ENCODE measurements at places on chromosomes 3 and 15.

GRCh38 chr3:195162033-195162669 is 108.8 kb downstream of the XXYLT1 start:
- no peak for DNase-seq

- DNase-seq = no peak
These were observed 44.2 kb downstream of the ZDHHC3 start for GRCh38 chr3:44931791-44932190.

DNA sequence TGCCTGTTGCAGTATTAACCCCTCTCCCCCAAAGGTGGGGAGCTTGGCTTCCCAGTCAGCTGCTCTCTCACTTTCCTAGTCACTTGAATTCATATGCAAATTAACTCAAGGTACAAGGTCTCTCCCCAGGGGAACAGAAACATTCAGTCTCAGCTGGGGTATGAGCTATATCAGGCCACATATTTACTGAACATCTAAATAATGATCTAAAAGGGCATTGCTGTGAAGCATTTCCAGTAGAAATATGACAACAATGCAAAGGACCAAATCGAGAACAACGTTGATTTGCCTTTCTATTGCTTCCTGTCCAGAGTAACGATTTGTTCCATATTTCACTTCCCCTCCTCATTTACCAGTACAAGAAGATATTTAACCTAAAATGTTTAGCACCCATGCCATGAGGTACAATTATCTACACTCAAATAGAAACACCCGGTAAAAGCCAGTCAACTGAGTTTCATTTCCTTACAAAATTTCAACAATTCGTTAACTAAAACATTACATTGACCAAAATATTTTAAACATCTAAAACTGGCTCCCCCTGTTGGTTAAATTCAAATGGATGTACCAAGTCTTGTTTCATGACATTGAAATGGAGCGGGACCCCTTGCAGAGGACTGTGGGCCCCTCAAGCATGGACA is 36.5 kb upstream of the KLHL6 start:
- no peak for DNase-seq

GRCh38 chr3:179716811-179717210 is 64.0 kb downstream of the USP13 start:
- DNase-seq = no peak

GRCh38 chr3:5690904-5691532 is 503.5 kb downstream of the EDEM1 start:
- DNase-seq = no peak

- DNase-seq = no peak
These were observed 51.7 kb downstream of the CNTN3 start for GRCh38 chr3:74562558-74563269.

DNA sequence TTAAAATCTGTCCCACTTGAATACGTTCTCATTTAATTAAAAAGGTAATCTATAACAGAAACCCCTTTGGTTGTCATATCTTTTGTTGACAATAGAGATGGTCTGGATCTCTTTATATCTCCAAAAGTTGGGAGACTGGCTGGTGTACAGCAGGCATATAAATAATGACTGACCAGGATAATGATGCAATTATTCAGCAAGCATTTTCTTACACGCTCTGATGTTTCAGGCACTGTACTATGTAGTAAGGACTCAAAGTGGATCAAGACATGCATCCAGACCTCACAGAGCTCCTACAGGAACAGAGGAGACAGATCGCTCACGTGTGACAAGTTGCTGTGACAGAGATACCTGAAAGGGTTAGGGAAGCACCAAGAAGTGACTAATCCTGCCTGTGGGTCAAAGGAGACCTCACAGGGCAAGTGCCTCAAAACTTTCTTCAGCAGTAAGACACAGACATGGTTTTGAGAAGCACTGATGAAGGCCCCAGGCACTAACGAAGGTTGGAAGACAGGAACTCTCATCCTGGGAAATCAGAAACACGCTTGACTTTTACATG is 25.7 kb downstream of the VPS39 start:
- no peak for DNase-seq

- no peak for DNase-seq
These were observed 28.4 kb upstream of the RPL29 start for GRCh38 chr3:52023860-52024764.

DNA sequence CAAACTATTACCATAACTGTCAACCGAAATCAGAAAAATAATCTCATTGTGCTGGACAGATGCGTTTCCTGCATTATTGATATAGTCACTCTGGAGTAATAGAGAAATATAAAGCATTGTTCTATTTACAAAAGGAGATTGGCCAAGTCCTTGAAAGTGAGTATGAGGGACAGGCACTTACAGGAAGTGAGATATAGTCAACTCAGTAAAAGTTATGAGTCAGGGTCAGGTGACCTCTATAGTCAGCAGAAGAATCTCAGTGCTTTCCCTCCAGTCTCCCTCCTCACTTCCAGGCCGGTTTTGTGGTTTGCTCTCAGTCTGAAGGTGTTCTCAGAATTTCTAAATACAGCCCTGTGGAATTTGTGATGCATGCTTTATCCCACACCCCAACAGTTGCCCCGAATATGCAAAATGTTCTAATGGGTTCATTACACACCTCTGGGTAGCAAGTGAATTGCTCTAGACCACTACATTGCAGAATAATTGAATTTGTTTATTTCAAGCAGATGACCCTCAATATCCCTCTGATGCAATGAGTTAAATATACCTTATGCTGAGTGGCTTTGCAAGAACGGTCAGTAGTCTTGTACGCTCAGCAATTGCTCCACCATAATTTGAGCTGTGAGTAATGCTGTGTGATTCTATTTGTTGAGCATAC is 787.7 kb downstream of the MCTP2 start:
- DNase-seq = no peak

DNA sequence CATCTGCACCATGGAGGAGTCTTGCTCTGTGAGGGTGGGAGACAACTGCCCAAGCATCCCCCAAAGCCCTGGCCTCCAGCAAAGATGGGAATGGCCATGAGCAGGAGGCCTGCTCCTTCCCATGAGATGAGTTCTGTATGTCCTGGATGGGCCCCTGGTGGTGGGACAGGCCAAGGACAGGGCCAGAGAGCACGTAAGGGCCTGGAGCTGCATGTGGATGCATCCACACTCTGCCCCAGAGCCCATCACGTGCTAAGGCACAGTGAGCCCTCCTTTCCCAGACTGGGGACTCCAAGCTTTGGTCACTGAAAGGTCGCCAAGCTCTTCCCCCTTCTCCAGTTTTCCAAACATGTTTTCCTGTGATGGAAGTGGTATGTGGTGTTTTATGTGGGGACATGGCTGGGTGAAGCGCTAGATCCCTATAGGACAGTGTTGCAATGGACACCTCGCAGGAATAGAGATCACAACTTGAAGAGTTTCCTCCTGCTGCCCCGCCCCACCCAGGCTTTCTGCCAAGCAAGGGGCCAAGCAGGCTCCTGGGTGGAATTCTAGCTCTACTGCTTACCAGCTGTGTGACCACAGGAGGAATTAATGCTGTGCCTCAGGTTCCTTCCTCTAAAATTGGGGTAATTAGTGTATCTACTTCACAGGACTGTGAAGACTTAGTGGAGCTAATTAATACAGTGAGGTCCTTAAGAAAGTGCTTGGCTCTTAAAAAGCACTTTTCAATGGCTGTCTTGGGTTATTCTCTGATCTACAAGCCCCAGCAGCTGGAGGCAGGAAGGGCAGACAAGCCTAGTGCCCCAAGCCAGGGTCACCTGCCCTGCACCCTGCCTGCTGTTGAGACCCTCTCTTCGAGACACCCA is 106.4 kb upstream of the RPL32 start:
- no peak for DNase-seq

DNA sequence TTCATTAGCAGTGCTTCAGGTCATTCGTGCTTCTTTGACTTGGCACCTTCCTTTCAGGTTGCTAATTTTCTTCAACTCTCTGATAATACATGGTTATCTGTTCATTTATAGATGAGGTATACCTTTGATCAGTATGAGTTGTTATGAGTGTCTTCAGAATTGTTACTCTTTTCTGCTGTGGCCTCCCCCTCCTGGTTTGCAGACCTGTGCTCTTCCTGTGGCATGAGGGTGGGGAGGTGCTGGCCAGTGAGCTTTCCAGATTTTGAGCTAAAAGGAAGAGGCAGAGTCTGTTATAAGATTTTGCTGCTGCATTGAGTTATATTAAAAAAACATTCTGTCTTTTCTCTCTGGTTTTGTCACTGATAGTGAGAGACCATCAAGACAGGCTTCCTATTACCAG is 30.8 kb upstream of the GOLGA6L9 start:
- DNase-seq = no peak

DNA sequence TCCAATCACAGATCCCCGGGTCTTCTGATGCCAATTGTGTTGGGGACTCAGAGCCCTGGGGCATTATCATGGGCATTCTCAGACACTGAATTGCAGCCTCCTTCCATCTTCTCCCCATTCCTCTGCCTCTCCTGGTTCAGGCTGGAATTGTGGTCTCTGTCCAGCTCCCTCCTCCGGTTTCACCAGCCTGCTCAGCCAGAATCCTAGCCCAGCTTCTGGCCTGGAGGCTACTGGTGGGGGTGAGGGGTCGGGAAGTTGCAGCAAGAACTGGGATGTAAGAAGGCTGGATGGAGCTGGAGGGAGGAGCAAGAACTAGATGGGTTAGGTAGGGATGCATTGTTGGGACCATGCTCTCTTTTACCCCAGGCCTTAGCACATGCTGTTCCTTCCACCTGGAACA is 53.5 kb downstream of the TLE3 start:
- no peak for DNase-seq

DNA sequence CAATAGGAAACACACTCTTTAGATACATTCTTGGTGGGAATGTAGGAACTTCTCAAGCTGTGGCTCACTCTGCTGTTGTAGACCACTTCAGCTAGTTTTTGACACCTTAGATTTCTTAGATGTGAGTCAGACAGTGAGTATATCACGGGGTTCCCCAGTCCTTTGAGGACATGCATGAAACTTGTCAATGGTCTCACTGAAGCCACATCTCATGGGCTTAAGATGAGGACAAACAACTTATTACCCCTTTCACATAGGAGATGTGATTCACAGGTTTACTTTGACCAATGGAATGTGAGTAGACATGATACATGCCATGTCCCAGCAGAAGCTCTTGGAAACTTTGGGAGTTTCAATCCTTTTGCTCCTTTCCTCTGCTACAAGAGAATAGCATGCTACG is 325.5 kb downstream of the CHST2 start:
- no peak for DNase-seq

DNA sequence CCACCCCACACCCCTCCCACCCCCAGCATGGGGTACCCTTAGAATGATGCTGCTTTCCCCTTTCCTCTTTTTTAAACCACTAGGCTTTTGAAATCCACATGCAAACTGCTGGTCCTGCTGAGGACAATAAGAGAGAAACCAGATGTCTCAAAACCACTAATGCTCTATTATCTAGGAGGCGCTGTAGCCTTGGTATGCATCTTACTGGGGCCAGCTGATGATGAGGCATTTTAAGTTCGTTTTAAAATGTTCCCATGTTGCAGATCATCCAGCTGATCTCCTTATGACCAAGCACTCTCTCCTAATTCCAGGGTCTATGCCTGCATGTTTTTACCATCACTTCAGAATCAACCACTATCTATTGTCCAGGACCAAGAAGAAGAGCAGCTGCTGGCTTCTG is 1.3 kb downstream of the NME9 start:
- no peak for DNase-seq

DNA sequence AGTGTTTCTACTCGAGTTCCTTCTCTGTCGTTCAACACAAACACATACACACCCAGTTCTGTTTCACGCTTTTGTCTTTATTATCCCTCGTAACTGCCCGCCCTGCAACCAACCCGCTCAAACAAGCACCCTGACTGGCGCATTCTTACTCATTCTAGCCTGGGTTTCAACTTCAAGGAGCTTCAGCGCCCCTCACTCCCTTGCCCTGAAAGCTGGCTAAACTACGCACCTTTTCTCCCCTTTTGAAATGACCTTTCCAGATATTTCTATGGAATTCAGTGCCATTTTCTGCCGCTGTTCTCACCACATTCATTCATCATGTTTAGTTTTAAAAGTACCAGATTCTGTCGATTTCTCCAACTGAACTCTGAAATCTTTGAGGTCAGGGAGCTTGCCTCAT is 653 bp upstream of the MFSD1 start:
- no peak for DNase-seq

GRCh38 chr15:100671858-100672543 is 69.6 kb downstream of the ASB7 start:
- no peak for DNase-seq

DNA sequence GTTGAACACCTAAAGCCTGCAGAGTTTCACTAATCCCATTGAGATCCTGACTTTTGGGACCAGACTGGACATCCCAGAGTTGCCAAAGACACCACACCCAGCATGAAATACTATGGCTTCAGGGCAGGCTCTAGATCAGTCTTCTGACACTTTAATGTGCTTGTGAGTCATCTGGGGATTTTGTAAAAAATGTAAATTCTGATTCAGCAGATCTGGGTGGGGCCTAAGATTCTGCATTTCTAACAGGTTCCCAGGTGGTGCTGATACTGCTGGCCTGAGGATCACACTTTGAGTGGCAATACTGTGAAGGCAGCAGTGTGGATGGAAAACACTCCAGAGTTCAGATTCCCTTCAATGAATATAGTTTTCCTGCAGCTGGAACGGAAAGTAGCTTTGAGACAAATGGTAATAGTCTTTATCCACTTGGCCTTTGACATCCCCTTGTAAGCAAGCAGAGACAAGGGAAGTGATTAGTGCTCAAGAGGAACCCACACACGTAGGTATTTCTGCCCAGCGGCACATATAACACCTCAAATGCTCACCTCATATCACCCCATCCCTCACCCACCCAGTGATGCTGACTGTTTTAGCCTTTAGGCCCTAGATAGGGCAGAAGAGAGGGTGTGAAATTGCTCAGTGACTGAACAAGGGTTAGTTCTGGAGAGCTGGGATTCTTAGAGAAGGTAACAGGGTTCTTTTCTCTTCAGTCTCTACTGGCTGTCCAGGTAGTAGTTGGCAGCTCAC is 51.5 kb upstream of the GSK3B start:
- DNase-seq = peak; percentile 7

- DNase-seq = no peak
These were observed 23.2 kb downstream of the SHC4 start for GRCh38 chr15:48940508-48940907.

DNA sequence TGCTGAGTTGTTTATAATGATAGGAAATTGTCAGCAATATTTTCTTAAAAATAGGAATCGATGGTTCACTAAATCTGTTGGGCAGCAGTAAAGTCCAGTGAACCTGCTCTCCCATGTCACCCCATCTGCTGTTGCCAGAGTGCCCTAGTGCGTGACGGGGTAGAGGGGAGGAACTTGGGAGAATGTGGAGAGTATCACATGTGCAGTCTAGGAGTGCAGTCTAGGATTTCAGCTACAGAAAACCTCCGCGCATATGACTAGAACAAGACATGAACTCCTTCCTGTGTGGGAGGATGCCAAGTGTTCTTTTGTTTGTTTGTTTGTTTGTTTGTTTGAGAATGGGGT is 74.6 kb upstream of the ACAD9 start:
- no peak for DNase-seq

DNA sequence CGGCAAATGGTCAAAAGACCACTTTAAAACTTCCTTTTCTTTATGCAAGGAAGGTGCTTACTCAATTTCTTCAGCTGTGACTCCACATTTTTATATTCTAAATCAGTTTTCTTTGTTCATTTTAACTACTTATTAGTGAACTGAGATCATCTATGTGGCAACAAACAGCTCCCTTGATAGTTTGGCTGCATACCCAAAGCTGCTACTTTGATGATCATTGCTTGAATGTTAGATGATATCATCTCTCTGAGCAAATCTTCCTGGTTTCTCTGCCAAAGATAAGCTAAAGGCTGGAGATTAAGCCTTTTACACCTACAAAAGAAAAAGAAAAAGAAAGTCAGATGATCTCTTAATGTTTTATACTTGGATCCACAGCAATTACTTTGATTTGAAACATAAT is 95.5 kb downstream of the DPH6 start:
- DNase-seq = no peak

Measured in activated CD4-positive, alpha-beta T cell treated with anti-CD3 and anti-CD28 coated beads, Interleukin-2, amount 50 U/mL, for 24 hours (primary cell).